ENCODE measurements at places on chromosomes 16 and 17.

GRCh38 chr16:28925386-28926228, 569 bp upstream of the RABEP2 start:
- H3K27ac ChIP-seq: peak overlapping the region; percentile 94
- no peak for DNase-seq
- no peaks in the 10 kb centered on the region for H3K36me3 ChIP-seq
- H3K27me3 ChIP-seq: no peaks in the 10 kb centered on the region
- H3K4me3 ChIP-seq: peak overlapping the region; percentile 69

DNA sequence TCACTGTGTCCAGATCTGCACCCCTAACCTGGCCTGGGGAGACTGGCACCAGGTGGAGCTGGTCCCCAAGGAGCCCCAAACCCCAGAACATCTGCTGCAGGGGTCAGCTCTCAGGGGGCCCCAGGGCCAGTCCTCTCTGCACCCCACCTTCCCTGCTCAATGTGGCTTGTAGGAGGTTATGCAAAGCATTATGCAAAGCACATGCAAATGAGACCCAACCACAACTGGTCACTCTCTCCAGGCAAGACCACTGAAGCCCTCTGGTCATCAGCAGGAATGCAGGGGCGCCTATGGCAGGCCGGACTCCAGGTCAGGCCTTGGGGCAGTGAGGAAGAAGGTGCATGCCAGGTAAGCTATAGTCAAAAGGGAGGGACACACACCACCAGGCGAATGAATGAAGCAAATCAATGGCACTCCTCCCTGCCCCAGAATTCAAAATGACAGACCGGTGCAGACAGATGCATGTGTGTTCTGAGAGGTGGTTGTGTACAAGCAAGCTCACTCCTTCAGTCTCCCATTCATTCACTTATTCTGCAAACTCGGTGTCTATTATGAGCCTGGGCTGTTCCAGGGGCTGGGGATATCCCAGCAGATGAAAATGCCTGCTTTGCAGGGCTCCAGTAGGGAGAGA, 48.0 kb downstream of the TMEM235 start:
- no peak overlapping the region for H3K4me3 ChIP-seq
- H3K27ac ChIP-seq: no peak overlapping the region
- no peak for DNase-seq
- H3K4me1 ChIP-seq: no peaks in the 10 kb centered on the region
- H3K36me3 ChIP-seq: no peaks in the 10 kb centered on the region

DNA sequence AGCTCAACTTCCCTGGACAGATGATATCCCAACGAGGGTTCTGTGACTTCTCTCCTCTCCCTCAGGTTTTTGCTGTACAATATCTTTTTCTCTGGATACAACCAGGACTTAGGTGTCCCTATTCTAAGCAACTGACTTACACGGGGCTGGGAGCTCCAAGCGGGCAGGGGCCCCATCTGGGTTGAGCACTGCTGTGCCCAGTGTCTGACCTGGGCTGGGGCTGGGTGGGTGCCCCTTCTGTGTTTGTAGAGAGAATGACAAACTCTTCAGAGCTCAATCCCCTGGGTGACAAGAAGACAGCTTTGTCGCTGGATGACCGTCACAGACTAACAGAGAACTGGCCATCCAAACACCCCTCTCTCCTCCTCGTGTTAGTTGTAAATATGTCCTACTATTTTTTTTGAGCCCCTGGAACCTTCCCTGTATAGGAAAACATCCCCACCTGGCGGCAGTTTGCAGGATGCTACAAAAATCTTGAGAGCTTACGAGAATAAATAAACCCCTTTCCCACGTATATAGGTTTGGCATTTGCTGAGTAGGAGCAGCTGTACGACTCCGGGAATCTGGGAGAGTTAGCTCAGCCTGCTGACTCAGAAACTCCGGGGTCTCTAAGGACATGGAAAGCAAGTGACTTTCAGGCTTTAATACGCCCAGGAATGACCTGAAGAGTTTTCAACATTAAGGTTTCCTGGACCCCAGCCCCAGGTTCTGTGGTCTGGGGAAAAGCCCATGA, 23.7 kb upstream of the RCVRN start:
- H3K27me3 ChIP-seq: no peaks in the 10 kb centered on the region
- H3K27ac ChIP-seq: peak overlapping the region; percentile 35
- H3K36me3 ChIP-seq: no peaks in the 10 kb centered on the region
- H3K4me1 ChIP-seq: no peaks in the 10 kb centered on the region

DNA sequence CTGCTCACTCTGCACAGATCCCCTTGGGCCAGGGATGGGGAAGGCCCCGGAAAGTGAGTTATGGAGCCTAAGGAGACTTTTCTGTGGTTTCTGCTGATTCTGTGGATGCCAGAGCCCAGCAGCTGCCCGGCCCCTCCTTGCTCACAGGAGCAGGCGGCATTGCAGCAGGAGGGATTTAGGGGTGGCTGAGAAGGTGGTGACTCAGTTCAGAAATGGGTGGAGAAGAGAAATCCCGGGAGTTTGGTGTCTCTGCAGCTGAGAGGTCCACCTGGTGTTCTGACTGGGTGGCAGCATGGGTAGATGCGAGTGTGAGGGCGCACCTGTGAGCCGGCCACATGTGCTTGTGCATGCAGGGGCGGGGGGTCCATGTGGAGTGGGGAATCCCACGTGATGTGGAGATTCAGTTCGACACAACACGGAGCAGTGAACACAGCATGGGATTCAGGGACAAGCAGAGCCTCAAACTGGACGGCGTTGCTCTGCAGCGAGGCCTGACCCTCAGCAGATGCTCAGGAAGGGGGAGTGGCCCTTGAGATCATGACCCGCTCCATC, 16.0 kb upstream of the SPPL2C start:
- DNase-seq: no peak
- H3K4me1 ChIP-seq: no peaks in the 10 kb centered on the region
- no peaks in the 10 kb centered on the region for H3K27me3 ChIP-seq
- no peaks in the 10 kb centered on the region for H3K36me3 ChIP-seq

DNA sequence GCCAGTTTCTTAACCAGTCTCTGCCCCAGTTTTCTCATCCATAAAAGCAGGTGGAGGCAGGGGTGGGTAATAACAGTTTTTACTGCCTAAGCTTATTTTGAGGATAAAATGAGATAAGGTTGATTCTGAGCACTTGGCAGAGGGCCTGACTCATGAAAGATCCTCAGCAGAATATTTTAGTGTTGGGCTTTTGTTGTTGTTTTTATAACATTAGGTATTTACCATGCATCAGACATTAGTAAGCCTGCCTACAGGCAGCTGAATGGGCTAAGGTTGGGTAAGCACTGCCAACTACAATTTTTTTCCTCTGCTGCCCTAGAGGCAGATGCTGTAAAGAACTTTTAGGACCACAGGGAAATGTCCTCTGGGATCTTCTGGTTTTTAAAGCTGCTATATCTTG, 43.1 kb downstream of the SCNN1G start:
- no peaks in the 10 kb centered on the region for H3K4me1 ChIP-seq
- no peak overlapping the region for H3K4me3 ChIP-seq
- H3K27me3 ChIP-seq: no peaks in the 10 kb centered on the region
- no peaks in the 10 kb centered on the region for H3K36me3 ChIP-seq
- no peak for DNase-seq

DNA sequence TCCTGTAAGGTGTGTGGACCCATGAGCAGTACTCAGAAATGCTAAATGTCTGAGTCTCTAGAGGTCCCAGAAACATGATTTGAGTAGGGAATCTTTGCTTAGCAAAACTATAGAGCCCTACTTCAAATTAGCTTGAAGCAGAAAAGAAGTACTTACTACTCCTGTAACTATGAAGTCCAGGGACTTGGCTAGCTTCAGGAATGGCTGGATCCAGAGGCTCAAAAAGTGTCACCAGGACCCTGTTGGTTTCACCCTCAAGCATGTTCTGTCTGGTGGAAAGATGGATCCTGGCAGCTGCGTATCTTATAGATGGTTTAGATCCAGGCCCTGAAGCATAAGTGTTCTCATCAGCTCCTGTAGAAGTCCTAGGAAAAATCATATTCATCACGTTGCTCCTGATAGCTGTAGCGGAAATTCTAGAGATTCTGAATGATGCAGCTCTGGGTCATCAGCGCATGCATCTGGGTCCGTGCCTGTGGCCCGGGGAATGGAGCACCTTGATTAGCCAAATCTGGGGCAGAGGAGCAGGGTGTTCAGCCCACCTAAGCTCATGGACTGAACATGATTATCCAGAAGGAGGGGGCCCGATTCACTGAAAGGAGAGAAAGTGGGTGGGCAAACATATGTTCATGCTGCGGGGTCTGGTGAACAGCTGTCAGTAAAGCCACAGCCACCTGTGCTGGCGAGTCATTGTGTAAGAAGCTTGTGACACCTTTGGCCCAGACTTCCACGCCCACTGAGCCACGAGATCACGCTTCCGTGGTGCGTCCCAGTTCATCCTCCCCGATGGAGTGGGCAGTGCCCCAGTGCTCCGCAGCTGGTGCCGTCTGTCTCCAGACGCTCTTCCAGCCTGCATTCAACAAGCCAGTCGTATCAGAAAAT, 260.6 kb downstream of the CPPED1 start:
- H3K27me3 ChIP-seq: no peaks in the 10 kb centered on the region
- H3K36me3 ChIP-seq: no peaks in the 10 kb centered on the region

Measured in vagina (tissue), 2 donors.